ENCODE measurements at places on chromosomes 5 and 9. TPM values are rescaled to one million over a fixed set of nuclear protein-coding genes. Genes with fewer than 3 reads are reported as not detected.
A peak's percentile ranks its signal among the peaks of the same experiment; 100 is the strongest.

GRCh38 chr9:84811072-84811750 is 141.7 kb downstream of the NTRK2 start:
- H3K27ac ChIP-seq, result no peak overlapping the region
- DNase-seq, result no peak
- no peak overlapping the region for H3K4me3 ChIP-seq
- H3K36me3 ChIP-seq, result no peaks in the 10 kb centered on the region
- no peaks in the 10 kb centered on the region for H3K4me1 ChIP-seq

The IL4 gene
- total RNA-seq, result not detected

- no peak for DNase-seq
- no peak overlapping the region for H3K27ac ChIP-seq
- no peaks in the 10 kb centered on the region for H3K4me1 ChIP-seq
- no peaks in the 10 kb centered on the region for H3K27me3 ChIP-seq
Observed at GRCh38 chr9:84314306-84314705, 26.3 kb downstream of the SLC28A3 start.

- H3K27me3 ChIP-seq, result no peaks in the 10 kb centered on the region
- DNase-seq, result no peak
- no peaks in the 10 kb centered on the region for H3K36me3 ChIP-seq
- H3K27ac ChIP-seq, result no peak overlapping the region
- H3K4me1 ChIP-seq, result no peaks in the 10 kb centered on the region
Observed at GRCh38 chr9:75775166-75775565, 115.3 kb upstream of the PCSK5 start.

The ADAMTSL1 gene
- 27.9 TPM for total RNA-seq

DNA sequence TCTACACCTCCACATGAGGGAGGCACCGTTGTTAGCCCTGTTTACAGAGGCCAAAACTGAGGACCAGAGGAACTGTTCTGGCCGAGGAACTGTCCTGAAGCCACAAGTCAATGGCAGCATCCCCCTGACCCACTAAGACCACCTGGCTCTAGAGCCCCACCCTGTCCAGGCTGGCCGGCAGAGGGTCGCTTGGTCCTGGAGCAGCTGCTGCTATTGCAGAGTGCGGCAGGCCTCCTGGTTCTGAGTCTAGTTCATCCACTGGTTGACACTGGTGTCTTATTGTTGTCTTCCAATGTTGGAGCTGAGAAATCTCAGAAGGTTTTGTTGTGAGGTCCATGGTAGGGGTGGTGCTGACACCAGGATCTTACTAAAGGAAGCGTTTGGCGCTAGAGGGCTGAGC is 26.6 kb upstream of the ANGPTL2 start:
- no peak overlapping the region for H3K4me3 ChIP-seq
- H3K27me3 ChIP-seq, result peaks cover 2% of the 10 kb centered on the region
- no peaks in the 10 kb centered on the region for H3K4me1 ChIP-seq
- H3K27ac ChIP-seq, result no peak overlapping the region
- H3K36me3 ChIP-seq, result no peaks in the 10 kb centered on the region
- DNase-seq, result no peak

DNA sequence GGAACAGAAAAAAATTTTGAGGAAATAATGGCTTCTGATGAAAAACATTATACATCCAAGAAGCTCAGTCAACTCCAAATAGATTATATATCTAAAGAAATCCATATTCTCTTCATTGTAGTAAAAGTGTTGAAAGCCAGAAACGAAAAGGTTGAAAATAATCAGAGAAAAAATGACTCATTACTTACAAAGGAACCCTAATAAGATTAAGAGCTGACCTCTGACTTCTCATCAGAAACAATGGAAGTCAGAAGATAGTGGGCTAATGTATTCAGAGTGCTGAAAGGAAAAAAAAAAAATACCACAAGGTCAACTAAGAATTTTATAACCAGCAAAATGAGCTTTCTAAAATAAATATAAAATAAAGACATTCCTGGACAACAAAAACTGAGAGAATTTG is 60.0 kb downstream of the HSD17B4 start:
- no peak overlapping the region for H3K27ac ChIP-seq
- H3K27me3 ChIP-seq, result no peaks in the 10 kb centered on the region
- H3K4me3 ChIP-seq, result no peak overlapping the region

The SLC6A19 gene
- not detected for total RNA-seq

- no peaks in the 10 kb centered on the region for H3K27me3 ChIP-seq
- H3K36me3 ChIP-seq, result no peaks in the 10 kb centered on the region
- no peak for DNase-seq
- no peak overlapping the region for H3K27ac ChIP-seq
Observed at GRCh38 chr9:81777482-81777881, 88.1 kb upstream of the TLE1 start.

GRCh38 chr5:32589942-32590869 is 4.8 kb downstream of the SUB1 start:
- no peak overlapping the region for H3K27ac ChIP-seq
- no peaks in the 10 kb centered on the region for H3K4me1 ChIP-seq
- peak; percentile 39 for DNase-seq
- H3K27me3 ChIP-seq, result no peaks in the 10 kb centered on the region
- peaks cover 4% of the 10 kb centered on the region for H3K36me3 ChIP-seq

- no peak overlapping the region for H3K4me3 ChIP-seq
- H3K27ac ChIP-seq, result no peak overlapping the region
- no peak for DNase-seq
- H3K4me1 ChIP-seq, result no peaks in the 10 kb centered on the region
Observed at GRCh38 chr5:88756953-88757352, 126.0 kb downstream of the MEF2C start.

DNA sequence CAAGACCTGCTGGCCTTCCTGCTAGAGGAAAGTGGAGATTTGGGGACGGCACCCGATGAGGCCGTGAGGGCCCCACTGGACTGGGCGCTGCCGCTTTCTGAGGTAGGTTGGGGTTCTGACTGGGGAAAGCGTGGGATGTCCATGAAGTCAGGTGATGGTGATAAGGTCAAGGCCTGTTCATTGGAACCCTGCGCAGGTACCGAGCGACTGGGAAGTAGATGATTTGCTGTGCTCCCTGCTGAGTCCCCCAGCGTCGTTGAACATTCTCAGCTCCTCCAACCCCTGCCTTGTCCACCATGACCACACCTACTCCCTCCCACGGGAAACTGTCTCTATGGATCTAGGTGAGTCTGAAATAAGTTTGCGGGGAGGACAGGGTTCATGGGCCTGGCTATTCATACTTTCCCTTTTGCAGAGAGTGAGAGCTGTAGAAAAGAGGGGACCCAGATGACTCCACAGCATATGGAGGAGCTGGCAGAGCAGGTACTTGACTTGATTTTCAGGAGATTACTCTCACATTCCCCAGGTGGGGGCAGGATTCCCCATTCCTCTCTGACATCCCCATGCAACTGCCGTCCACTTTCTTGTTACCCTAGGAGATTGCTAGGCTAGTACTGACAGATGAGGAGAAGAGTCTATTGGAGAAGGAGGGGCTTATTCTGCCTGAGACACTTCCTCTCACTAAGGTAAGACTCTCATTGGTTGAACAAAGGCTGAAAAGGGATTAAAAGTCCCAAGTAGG is 505 bp downstream of the CREB3 start:
- peak; percentile 75 for DNase-seq
- H3K36me3 ChIP-seq, result peaks cover 23% of the 10 kb centered on the region
- peak overlapping the region; percentile 92 for H3K27ac ChIP-seq
- H3K4me1 ChIP-seq, result peaks cover 11% of the 10 kb centered on the region
- H3K4me3 ChIP-seq, result peak overlapping the region; percentile 95
- H3K27me3 ChIP-seq, result no peaks in the 10 kb centered on the region

The BRINP1 gene
- total RNA-seq, result 0.33 TPM

- no peak for DNase-seq
- H3K36me3 ChIP-seq, result no peaks in the 10 kb centered on the region
- H3K4me3 ChIP-seq, result no peak overlapping the region
- no peak overlapping the region for H3K27ac ChIP-seq
- no peaks in the 10 kb centered on the region for H3K4me1 ChIP-seq
Observed at GRCh38 chr5:156680831-156681230, 169.3 kb upstream of the PPP1R2B start.

DNA sequence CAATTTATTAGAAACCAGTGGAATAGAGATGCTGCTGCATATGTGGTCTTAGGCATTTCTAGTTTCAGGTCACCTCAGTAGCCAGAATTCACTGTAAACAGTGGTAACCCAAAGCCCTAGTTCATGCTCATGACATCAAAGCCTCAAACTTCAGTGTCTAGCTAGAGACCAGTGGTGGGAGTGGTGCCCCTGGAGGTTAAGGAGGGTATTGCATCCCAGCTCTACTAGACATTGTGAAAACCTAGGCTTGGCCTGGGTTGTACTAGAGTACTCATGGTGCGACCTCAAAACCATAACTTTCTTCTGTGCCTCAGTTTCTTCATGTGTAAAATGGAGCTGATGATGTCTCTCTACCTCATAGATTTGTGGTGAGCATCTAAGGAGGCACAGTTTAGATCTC is 18.8 kb downstream of the COL5A1 start:
- H3K4me1 ChIP-seq, result peaks cover 33% of the 10 kb centered on the region
- peaks cover 1% of the 10 kb centered on the region for H3K36me3 ChIP-seq
- peak overlapping the region; percentile 93 for H3K27ac ChIP-seq

DNA sequence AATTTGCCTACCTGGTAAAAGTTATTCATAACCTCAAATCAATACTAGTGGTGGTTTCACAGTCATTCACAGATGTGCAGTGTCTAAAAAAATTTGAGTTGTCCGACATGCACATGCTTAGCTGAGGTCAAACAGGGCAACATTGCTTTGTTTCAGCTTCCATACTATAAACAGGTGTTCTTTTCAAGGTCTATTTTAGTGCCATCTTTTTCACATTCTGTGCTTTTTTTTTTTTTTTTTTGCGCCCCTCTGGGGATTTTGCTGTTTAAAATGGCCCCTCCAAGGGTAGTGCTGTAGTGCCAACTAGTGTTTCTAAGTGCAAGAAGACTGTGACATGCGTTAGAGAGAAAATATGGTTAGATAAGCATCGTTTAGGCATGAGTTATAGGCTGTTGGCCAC is 14.5 kb downstream of the PHAX start:
- H3K4me3 ChIP-seq, result no peak overlapping the region
- peaks cover 9% of the 10 kb centered on the region for H3K36me3 ChIP-seq
- H3K27ac ChIP-seq, result no peak overlapping the region
- H3K27me3 ChIP-seq, result no peaks in the 10 kb centered on the region
- DNase-seq, result no peak

- H3K4me1 ChIP-seq, result no peaks in the 10 kb centered on the region
- H3K27ac ChIP-seq, result no peak overlapping the region
- no peaks in the 10 kb centered on the region for H3K36me3 ChIP-seq
- H3K27me3 ChIP-seq, result no peaks in the 10 kb centered on the region
- no peak for DNase-seq
Observed at GRCh38 chr5:160769301-160769700, 82.7 kb downstream of the ATP10B start.

GRCh38 chr9:76143834-76144233 is 250.4 kb downstream of the RFK start:
- H3K36me3 ChIP-seq, result no peaks in the 10 kb centered on the region
- H3K4me1 ChIP-seq, result no peaks in the 10 kb centered on the region
- no peak overlapping the region for H3K4me3 ChIP-seq
- H3K27me3 ChIP-seq, result no peaks in the 10 kb centered on the region
- DNase-seq, result peak; percentile 54

DNA sequence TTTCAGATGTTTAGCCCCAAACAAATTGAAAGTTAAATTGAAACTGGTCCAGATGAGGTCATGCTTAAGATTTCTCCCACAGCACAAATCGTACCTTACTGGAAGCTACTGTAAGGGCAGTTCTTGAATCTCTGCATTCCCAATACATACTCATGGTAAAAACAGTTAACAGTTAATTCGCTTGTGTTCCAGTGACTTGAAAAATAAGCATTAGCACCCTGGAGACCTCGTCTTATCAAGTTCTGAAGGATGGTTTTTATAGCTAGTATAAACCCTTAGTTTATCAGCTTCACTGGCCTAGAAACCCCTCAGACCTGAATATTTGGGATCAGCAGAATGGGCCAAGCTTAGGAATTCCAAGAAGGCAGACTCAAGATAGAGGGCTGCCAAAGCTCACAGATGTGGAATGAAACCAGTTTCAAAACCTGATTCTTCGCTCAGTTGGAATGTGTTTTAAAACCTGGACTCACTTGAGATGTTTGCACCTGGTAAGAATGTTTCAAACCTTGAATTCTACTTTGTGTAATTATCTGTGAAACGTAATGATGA is 103.6 kb downstream of the C9orf152 start:
- H3K36me3 ChIP-seq, result no peaks in the 10 kb centered on the region
- H3K4me3 ChIP-seq, result no peak overlapping the region
- DNase-seq, result peak; percentile 80
- H3K4me1 ChIP-seq, result peaks cover 31% of the 10 kb centered on the region

DNA sequence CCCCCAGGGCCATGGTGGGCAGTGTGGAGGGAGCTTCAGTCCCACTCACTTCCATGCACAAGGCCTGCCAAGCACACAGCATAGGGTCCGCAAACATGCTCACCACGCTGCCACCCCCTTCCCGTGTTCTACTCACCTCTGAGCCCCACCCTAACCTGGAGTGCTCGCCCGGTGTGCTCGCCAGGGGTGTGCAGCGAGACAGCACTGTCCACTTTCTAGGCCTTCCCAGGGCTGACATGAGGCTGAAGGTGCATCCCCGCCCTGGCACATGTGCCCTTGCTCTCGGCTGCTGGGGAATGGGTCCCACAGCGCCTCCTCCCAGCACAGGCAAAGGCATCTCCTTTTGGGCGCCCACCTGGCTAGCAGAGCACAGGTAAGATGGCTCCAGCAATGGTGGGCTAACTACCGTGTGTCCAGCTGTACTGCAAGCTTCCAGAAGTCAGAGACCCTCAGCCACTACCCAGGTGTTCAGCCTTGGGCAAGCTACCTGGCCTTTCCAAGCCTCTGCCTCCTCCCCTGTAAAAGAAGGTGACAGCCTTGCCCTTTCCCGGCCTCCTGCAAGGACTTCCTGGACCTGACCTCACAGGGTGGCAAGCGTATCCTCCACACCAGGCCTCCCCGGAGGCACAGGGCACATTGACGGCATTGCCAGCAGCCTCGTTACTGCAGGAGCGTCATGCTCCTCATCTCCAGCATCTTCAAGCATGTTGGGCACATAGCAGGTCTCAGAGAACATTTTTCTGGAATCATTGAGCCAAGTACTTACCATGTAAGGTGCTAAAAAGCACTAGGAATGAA is 4.2 kb upstream of the SEC16A start:
- DNase-seq, result no peak
- no peak overlapping the region for H3K27ac ChIP-seq
- no peak overlapping the region for H3K4me3 ChIP-seq

GRCh38 chr5:73444499-73445438 is 3.8 kb downstream of the FOXD1 start:
- H3K27me3 ChIP-seq, result peaks cover 2% of the 10 kb centered on the region
- H3K4me3 ChIP-seq, result peak overlapping the region; percentile 75
- peak; percentile 42 for DNase-seq
- no peak overlapping the region for H3K27ac ChIP-seq

- H3K36me3 ChIP-seq, result no peaks in the 10 kb centered on the region
- H3K4me1 ChIP-seq, result no peaks in the 10 kb centered on the region
- H3K27me3 ChIP-seq, result no peaks in the 10 kb centered on the region
- no peak for DNase-seq
Observed at GRCh38 chr5:116883875-116884274, 309.3 kb upstream of the SEMA6A start.

- DNase-seq, result no peak
- no peak overlapping the region for H3K27ac ChIP-seq
- H3K27me3 ChIP-seq, result no peaks in the 10 kb centered on the region
- H3K4me1 ChIP-seq, result no peaks in the 10 kb centered on the region
- no peaks in the 10 kb centered on the region for H3K36me3 ChIP-seq
Observed at GRCh38 chr9:89808756-89809181, 204.0 kb downstream of the GADD45G start.

Data from fibroblast of lung (primary cell).